Posterior cingulate gyrus (tissue), 11 donors: ENCODE measurements at places on chromosomes 11 and 22.
A peak's percentile ranks its signal among the peaks of the same experiment; 100 is the strongest.

- no peak for DNase-seq
These were observed 326.3 kb downstream of the NTM start for GRCh38 chr11:131696690-131697089.

GRCh38 chr22:48523091-48523490, 1304.6 kb downstream of the BRD1 start:
- no peak for DNase-seq

- no peak for DNase-seq
These were observed 66.8 kb downstream of the RTL6 start for GRCh38 chr22:44431256-44431655.

DNA sequence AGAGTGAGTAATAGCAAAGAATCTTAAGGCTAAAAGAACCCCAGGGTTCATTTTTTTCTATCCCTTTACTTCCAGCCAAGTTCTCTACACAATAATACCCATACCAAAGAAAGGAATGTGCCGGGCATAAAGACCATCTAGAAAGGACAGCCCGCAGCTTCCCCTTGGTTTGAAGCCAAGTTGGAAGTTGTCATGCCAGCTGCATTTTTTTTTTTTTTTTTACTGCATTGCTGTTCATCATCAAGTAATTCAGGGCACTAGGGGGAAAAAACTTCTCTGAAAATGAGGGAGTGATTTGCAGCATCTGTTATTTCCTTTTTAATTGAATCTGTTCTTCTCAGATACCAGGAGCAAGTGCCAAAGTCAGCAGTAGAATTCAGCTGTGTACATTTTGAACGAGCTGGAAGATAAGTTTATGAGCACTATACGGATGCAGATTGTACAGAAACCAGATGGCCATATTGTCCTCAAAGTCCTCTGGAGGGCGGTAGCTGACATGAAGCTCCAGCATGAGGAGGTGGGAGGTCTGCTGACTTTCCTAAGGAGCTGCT, 56.4 kb downstream of the UBASH3B start:
- DNase-seq = no peak

GRCh38 chr11:118205606-118206378, 19.0 kb downstream of the JAML start:
- no peak for DNase-seq

- DNase-seq = no peak
These were observed 34.3 kb upstream of the PRODH start for GRCh38 chr22:18970176-18970947.

DNA sequence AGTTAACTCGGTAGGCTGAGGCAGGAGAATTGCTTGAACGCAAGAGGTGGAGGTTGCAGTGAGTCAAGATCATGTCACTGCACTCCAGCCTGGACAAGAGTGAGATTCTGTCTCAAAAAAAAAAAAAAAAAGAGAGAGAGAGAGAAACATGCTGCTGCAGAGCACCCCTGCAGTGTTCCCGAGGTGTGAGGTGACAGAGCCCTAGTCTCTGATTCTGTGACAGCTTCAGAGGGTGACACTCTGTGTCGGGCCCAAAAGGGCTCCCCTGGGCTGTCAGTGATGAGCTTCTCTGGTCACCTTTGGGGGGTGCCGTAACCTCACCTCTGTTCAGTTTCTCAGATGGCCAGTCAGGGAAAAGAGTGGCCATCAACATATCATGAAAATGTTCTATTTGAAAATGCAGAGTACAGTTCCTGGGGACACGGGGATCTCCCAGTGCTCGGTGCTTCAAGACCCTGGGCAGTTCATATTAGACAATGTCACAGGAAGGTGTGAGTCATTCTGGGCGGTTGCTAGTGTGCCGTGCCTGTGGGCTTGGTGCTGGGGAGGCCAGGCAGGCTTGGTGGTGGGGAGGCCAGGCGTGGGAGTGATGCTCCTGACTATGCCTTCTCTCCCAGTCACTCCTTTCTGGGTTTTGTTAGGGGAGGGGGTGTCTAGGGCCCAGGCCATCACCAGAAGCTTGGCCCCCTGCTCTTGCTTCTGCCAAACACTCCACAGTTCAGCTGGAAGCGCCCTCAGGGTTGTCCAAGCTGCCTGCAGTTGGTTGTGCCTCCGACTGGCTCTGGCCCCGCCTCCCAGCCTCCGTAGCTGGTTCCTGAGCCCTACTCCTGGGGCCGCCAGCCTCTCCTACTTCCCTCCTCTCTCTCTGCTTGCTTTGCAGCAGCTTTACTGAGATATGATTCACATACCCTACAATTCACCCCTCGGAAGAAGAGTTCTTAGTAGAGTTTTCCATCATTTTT, 52.5 kb upstream of the CLDN5 start:
- DNase-seq = no peak

DNA sequence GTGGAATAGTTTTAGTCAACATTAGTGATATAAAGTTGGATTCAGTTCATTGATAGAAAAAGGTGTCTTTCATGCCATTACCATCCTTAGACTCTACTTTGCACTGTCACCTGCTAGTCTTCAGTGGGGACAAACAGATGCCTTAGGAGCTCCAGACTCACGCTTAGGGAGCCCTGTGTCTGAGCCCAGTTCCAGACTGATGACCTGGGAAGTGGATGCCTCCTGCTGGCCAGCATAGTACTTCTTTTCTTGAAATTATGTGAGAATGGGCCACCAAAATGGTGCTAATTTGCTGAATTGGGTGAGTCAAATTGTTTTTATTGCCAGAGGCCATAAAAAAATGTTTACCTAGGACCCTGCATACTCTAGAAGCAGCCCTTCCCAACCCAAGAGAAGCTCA, 53.9 kb downstream of the NOX4 start:
- no peak for DNase-seq

DNA sequence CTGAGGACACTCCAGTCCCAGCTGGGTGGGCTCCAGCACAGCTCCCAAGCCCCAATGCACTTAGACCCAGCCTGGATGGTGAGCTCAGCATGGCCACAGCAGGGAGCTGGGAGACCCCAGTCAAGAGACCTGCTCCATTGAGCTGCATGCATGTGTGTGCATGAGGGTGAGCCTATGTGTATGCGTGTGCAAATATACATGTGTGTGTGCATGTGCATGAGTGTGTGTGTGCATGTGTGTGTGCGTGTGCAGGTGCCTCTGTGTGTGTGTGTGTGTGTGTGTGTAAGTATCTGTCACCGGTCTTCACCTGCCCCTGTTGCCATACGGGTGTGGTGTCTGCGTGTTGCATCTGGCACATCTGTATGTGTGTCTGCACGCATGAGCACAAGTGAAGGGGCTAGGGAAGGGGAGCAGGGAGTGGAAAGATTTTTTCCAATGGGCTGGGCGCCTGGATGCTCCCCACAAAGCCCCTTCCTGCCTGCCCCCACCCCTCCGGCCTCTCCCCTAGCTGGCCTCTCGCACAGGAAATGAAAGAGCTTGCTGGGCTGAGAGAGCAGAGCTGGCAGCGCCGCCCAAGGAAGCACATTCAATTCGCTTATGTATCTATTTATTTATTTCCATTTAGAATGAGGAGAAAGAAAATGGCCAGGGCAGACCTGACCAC, 4.1 kb downstream of the TSPAN32 start:
- DNase-seq = no peak

GRCh38 chr11:73759610-73760134, 1.2 kb downstream of the RAB6A start:
- DNase-seq = no peak

GRCh38 chr11:123197711-123198110, 2.7 kb upstream of the CLMP start:
- no peak for DNase-seq

- peak; percentile 79 for DNase-seq
These were observed 3899.1 kb upstream of the OR11H1 start for GRCh38 chr22:11628651-11629511.

GRCh38 chr22:32448980-32449379, 15.3 kb downstream of the BPIFC start:
- DNase-seq = no peak

GRCh38 chr11:15671216-15671615, 556.5 kb downstream of the INSC start:
- DNase-seq = no peak

DNA sequence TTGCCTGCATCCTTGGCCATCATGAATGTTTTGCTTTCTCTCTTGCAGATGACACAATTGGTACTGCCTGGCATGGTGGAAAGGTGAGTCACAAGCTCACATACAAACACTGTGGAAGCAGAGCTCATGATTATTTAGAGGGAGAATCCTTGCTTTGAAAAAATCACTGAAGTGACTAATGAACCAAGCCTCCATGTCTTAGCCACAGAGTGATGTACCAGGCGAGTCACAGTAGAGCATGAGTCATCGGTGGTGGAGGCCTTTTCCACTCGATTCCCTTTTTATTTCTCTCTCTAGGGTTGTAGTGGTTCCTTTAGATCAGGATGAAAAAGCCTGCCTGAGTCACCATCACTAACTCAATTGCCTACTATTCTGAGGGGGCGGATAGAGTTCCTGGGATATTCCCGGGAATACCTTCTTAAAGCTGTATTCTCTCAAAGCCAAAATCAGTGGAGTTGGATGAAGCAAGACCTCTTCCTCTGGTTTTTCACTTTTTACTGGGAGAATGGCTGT, 49.6 kb upstream of the ALKBH3 start:
- peak; percentile 14 for DNase-seq

- DNase-seq = no peak
These were observed 193.4 kb downstream of the ST3GAL4 start for GRCh38 chr11:126548581-126549550.

DNA sequence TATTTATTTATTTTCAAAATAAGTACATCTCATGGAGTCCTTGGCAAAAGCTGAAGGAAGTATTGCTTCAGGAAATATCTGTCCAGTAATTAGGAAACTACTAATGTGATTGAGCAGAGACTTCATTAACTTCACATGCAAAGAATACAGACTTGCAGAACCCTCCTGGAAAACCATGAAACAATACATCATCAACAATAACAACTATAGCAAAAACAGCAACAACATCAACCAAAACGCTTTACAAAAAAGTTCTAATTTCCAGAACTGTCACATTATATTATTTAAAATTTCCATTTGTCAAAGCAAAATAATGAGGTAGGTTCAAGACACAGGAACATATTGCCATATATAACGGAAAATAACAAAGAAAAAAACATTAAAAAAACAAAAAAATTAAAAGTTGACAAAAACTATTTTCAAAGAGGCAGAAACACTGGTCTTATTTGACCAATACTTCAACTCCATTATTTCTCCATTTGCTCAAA, 79.8 kb upstream of the TOP3B start:
- DNase-seq = no peak

DNA sequence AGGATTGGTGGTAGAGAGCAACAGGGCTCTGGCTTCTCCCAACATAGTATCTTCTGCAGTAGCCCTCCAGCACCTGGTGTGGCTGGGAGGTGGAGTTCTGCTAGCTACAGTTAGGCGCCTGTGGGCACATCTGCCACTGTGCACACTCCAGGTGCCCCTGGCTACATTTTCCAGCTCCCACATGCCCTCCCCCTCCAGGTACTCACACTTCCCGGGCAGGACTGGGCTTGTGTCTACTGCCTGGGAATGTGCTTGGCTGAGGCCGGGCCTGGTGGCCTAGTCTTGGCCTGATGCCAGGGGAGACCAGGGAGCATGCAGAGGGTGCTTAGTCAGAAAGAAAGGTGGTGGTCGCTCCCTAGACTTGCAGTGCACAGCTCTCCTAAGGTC, 15.8 kb downstream of the PHLDB1 start:
- no peak for DNase-seq

DNA sequence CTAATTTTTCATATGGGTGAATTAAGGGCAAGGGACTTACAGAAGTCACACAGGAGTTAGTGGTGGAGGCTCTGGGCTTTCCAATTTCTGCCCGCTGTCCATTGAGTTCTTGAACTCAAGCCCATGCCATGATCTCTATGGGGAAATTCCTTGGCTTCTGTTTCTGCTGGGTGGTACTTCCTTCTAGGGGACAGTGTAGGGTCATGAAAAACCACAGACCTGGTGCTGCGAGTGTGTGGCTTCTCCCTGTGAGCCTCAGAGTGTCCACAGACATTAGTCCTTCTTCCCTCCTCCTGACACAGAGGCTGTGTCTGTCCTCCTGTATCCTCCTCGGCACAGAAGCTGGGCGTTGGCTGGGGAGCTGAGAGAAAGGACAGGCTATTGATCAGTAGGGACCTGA, 6.3 kb upstream of the SEZ6L start:
- DNase-seq = no peak

GRCh38 chr11:45150301-45150700, 3.9 kb downstream of the PRDM11 start:
- no peak for DNase-seq

GRCh38 chr11:106277484-106277883, 200.0 kb downstream of the AASDHPPT start:
- DNase-seq = no peak

- no peak for DNase-seq
These were observed 26.9 kb upstream of the TBCEL start for GRCh38 chr11:120996973-120997372.

DNA sequence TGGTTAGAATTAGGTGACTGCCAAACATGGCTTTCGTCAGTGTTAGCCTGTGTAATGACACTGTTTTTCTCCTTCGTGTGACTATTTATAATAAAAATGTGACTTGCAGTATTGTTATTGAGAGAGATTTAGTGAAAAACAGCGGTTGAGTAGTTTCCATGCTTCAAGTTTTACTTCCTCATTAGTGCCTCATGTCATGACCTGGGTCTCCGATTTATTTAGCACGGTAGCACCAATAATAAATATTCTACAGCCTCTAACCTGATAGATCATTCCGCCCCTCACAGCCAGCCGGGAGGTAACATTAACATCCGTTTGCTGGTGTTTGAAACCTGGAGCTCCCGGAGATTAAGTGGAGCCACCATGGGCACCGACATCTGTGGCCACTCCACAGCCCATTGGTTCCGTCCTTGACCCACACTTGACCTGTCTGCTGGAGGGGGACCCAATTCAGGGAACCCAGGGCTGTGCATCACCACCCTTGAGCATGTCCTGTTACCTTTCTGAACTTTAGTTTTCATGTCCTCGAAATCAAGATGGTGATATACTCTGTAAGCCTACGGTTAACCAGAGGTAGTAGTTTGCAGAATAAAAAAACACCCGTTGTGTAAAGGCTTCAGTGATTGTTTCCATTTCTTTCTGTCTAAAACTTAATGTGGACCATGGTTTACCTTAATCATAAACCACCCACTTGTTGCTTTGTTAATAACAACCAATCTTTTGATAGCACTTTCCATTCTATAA, 104.1 kb downstream of the ATXN10 start:
- no peak for DNase-seq

GRCh38 chr11:15730263-15730994, 615.7 kb downstream of the INSC start:
- DNase-seq = no peak

- no peak for DNase-seq
These were observed 41.6 kb downstream of the CD44 start for GRCh38 chr11:35180317-35181233.
